ENCODE measurements at places on chromosomes 3 and 15. TPM values are rescaled to one million over a fixed set of nuclear protein-coding genes. Genes with fewer than 3 reads are reported as not detected.

GRCh38 chr3:73052857-73053256 is 8.6 kb upstream of the EBLN2 start:
- DNase-seq: no peak

DNA sequence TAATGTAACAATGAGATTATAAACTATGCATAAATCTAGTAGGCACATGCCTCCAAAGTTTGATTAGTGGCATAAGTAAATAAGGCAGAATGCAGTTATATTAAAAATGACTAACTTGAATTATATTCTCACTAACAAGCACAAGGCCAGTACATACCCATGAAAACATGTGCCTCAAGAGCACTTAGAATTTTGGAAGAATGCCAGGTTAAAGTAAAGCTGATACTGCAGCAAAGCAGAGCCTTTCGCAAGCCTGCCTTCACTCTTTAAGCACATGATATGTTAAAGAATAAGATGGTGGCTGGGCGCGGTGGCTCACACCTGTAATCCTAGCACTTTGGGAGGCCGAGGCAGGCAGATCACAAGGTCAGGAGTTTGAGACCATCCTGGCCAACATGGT is 49.0 kb downstream of the KBTBD12 start:
- no peak for DNase-seq

DNA sequence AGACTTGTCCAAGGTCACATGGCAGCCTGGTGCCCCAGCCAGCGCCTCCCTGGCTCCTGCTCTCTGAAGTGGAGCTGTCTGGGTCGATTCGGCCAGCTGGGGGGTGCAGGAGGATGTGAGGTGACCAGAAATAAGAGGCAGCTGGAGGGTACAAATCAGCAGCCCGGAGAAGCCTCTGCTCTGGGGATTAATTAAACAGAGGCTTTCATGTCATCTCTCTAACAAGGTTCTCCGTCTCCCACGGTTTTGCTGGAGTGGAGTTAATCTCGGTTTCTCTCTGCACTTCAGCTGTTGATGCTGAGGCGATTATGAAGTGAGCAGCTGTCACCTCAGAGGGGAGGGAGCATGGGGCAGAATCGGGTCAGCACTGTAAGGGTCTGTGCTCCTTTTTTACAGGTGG is 236.8 kb downstream of the TLE3 start:
- no peak for DNase-seq

DNA sequence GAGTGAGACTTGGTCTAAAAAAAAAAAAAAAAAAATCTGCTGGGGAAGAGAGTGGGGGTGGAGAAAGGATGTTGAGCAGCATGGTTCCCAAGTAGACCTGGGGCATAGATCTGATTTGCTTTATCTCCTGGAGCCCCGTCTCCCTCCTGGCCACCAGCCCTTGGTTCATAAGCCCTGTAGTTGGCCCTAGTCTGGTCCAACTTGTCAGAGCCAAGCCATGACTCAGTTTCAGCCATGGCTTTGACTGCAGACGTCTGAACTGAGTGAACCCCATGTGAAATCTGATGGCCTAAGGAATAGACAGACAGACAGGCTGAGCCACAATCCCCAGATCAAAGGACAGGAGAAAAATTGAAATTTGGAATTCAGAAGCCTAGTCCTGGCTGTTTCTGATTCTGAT is 2.0 kb upstream of the CILP start:
- DNase-seq: no peak

- DNase-seq: no peak
Measured at GRCh38 chr3:143271136-143271535, 151.6 kb downstream of the CHST2 start.

ACTRT3 gene
- total RNA-seq: 1.6 TPM

PDZRN3 gene
- 13.6 TPM for total RNA-seq

DNA sequence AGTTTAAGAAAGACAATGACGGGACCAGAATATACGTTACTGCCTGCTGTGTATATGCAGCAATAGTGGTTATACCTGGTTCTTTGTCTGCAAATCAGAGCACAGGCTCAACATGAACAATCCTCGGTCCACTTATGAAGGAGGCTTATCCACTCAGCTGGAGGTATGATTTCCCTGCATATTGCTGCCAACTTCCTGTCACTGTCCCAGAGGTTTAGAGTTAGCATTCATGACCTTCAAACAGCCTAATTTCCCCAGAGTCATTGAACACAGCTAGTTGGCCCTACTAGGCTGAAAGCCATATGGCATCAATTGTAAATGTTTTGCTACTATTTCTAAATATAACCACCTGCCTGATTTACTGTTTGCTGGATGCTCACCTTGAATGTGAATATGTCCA is 224.9 kb upstream of the ZNF717 start:
- DNase-seq: no peak

HYAL1 gene
- total RNA-seq: 9.0 TPM

DNA sequence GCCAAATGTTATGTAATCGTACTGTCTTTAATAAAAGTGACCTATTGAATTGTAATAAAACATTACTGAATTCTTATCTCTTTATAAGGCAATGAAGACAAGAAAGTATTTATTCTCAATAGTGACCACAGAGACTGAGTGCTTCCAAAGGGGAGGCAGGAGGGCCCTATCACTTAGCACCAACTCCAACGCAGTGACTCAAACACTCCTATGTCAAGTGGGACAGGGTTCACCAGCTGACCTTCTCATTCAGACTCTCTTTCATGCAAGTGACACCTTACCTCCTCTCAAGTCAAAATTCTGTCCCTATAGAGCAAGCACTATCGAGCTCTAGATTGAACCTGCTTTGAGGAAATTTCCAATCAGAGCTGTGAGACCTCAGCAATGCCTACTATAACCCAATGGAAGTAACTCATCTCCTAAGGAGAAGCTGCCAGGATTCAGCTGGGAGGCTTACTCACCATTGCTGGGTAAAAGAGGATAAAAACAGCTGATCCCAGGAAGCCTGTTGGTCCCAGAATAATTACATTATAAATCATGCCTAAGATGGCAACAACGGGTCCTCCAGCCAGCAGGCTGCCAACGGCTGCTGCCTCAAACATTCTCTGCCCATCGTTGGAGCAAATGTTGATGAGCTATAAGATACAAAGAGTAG is 35.6 kb downstream of the ABCC5 start:
- no peak for DNase-seq

SLC33A1 gene
- 29.4 TPM for total RNA-seq

ZCWPW2 gene
- 1.0 TPM for total RNA-seq
